CD8-positive, alpha-beta T cell (primary cell): ENCODE measurements at places on chromosomes 6 and 20. TPM values are rescaled to one million over a fixed set of nuclear protein-coding genes. Genes with fewer than 3 reads are reported as not detected.

The BPIFA1 gene
- total RNA-seq = not detected

DNA sequence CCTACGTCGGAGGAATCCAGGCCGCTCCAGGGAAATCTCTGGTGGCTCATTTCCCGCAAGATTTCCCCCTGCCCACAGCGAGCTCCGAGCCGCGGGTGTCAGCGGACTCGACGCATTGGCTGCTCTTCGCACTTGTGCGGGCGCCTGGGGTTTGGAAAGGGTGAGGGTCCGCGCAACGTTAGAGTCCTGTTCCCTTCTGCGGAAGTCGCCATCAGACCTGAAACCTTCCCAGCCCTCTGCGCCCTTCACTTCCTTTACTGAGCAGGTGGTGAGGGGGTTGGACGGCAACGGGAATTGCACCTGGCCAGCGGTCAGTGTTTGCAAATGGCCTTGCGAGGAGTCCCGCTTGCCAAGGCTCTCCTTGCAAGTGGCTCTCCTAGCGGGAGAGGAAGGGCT is 8.4 kb downstream of the PAX1 start:
- no peak for DNase-seq

- DNase-seq = no peak
Observed at GRCh38 chr20:50187403-50188051, 3.1 kb upstream of the CEBPB start.

DNA sequence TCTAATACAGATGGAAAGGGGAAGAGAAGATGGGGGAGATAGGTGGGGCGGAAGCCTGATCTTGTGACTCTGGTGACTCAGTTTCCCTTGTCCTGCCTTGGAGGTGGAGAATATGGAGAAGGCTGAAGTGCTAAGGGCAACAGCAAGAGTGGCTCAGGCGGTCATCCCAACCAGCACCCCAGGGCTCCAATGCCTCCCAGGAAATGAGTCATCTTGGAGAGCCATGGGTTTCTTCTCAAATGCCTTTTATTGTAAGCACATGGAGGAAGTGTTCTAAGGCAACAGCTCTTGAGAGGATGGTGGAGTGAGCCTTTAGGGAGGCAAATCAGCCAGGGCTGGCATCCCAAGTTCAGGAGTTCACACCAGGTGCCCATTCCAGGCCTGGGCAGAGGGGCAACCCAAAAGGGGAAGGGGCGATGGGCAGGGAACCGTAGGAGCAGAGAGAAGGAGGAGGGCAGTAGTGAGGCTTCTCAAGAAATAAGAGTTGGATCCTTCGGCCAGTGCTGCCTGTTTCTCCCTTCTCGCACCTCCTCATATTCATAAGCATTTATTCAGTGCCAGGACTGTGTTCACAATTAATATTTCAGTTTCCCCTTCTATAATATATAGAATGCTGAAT is 13.2 kb upstream of the AHCY start:
- DNase-seq = no peak
